ENCODE measurements at places on chromosomes 5 and 9. TPM values are rescaled to one million over a fixed set of nuclear protein-coding genes. Genes with fewer than 3 reads are reported as not detected.

NAA35 gene
- 28.3 TPM for total RNA-seq

TYRP1 gene
- total RNA-seq: 13.8 TPM

SLC30A5 gene
- 70.4 TPM for total RNA-seq

RHOBTB3 gene
- 196 TPM for total RNA-seq

CXXC5 gene
- total RNA-seq: 61.1 TPM

ZNF354C gene
- 7.0 TPM for total RNA-seq

BTNL3 gene
- not detected for total RNA-seq

PCDHA9 gene
- under 0.01 TPM for total RNA-seq

CRB2 gene
- total RNA-seq: under 0.01 TPM

TUBB4B gene
- total RNA-seq: 93.4 TPM

GDNF gene
- total RNA-seq: 12.3 TPM

SLC6A7 gene
- under 0.01 TPM for total RNA-seq

SPATA31A3 gene
- not detected for total RNA-seq

SPINK13 gene
- total RNA-seq: not detected

COQ4 gene
- 43.1 TPM for total RNA-seq

PLPP6 gene
- total RNA-seq: 6.7 TPM

IFNB1 gene
- not detected for total RNA-seq

ADAMTS6 gene
- total RNA-seq: 141 TPM

PRLR gene
- total RNA-seq: 0.22 TPM

P4HA2 gene
- 168 TPM for total RNA-seq

IFNK gene
- total RNA-seq: not detected

ZDHHC11B gene
- 0.22 TPM for total RNA-seq

GABRA1 gene
- not detected for total RNA-seq

PCDHGB7 gene
- 7.6 TPM for total RNA-seq

SHC3 gene
- total RNA-seq: 15.3 TPM

NANS gene
- 208 TPM for total RNA-seq

LCN1 gene
- not detected for total RNA-seq

F2RL2 gene
- total RNA-seq: 6.6 TPM

PCDHA12 gene
- total RNA-seq: under 0.01 TPM

NDOR1 gene
- 15.3 TPM for total RNA-seq

EXOC3 gene
- total RNA-seq: 45.4 TPM

F2R gene
- total RNA-seq: 87.3 TPM

PCDHB11 gene
- 0.29 TPM for total RNA-seq

SH3RF2 gene
- 4.2 TPM for total RNA-seq

LECT2 gene
- not detected for total RNA-seq

SHISAL2B gene
- not detected for total RNA-seq

TAF1L gene
- total RNA-seq: under 0.01 TPM

SLC6A19 gene
- total RNA-seq: not detected

CD72 gene
- 0.66 TPM for total RNA-seq

PCDHA1 gene
- total RNA-seq: not detected

ACSL6 gene
- not detected for total RNA-seq

CAMK2A gene
- 2.0 TPM for total RNA-seq

PCDHB6 gene
- 0.14 TPM for total RNA-seq

BTNL8 gene
- not detected for total RNA-seq

DNAI1 gene
- not detected for total RNA-seq

SOX30 gene
- not detected for total RNA-seq

ORM2 gene
- not detected for total RNA-seq

DMRT3 gene
- total RNA-seq: not detected

SDHA gene
- total RNA-seq: 124 TPM

GDF9 gene
- 0.22 TPM for total RNA-seq
